ENCODE measurements at places on chromosomes 16 and 17. TPM values are rescaled to one million over a fixed set of nuclear protein-coding genes. Genes with fewer than 3 reads are reported as not detected.

DNA sequence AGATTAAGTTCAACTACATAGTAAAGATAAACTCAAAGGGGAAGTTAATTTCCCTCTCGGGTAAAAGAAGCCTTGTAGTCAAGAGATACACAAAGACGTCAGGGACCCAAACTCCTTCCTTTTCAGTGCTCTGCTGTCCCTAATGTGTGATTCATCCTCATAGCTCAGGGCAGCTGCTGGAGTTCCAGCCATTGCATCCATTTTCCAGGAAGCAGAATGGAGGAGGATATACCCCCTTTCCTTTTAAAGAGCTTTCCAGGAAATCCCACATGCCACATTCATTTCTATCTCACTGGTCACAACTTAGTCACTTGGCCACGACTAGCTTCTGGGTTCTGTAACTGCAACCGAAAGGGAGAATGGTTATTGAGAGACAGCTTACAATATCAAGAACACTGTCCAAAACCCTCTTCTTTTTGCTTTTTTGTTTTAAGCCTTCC lies 95.3 kb downstream of the SOCS1 start:
- DNase-seq = no peak

GRCh38 chr16:84032458-84033178 lies 10.0 kb downstream of the SLC38A8 start:
- DNase-seq = no peak

DNA sequence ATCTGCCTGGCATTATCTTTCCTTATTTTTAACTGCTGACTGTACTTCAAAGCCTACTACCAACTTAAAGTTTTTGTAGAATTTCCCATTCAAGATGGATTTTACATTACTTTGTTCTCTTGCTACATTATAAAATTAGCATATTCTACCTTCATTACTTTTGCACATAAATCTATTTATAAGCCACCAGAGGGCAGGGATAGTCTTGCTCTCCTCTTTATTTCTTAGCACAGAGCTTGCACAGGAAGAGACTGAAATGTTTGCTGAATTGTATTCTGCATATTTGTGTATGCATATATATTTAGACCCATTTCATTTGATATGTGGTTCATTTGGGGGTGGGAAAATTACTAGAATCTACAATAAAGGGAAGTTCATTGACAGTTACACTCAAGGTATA lies 108.0 kb downstream of the SKAP1 start:
- no peak for DNase-seq

GRCh38 chr16:15041271-15042004 lies 14.4 kb downstream of the NTAN1 start:
- DNase-seq = peak; percentile 57

DNA sequence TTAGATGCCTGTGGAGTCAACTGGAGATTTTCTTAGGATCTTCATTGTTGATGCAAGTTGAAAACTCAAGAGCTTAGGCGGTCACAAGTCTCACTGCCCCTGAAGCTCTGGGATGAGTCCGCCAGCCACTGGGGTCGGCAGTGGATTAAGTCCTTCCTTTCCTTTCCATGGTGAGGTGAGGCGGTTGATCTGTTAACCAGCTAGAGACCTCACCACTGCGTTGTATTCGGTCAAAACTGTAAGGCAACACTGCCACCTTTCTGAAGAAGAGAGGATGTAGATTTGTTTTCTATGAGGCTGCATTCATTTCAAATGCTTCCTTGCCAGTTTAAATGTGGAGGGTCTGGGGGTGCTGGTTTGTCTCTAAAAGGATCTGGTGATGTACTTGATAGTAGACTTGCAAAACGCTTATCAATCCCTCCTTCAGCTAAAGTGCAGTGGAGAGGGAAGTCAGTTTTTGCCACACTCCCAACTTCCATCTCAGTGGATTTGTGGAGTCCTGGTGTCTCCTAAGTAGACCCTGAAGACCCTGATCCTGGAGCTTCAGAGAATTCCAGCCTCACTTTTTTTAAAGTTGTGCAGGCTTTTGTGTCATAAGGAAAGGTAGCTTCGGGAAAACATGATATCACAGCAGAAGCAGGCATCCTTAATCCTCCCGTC lies 1.7 kb downstream of the MYOCD start:
- no peak for DNase-seq

DNA sequence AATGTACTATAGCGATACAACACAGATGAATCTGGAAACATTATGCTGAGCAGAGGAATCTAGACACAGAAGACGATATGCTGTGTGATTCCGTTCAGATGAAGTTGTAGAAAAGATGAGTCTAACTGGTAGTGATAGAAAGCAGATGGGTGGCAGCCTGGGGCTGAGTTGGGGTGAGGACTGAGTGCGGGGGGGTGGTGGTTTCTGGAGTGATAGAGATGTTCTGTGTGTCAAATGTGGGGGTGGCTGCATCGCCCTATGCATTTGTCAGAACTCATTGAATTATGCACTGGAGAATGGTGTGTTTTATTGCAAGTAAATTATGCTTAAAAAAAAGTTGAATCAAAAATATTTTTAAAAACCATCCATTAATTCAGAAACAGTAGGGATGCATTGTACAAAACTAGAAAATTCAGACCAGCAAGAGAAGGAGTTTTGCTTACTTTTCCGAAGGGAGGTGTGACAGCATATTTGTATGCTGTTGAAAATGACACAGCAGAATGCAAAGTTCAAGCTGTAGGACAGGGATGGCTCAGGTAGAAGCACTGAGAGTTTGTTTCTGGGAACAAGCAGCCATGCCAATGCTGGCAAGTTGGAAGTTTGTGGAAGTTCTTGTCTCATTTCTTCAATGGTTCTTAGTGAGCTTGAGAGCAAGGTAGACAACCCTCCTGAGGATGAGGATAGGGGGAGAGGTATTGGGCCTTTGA lies 13.0 kb upstream of the DRG2 start:
- no peak for DNase-seq

GRCh38 chr17:63405741-63406261 lies 40.3 kb downstream of the CYB561 start:
- DNase-seq = peak; percentile 47

- no peak for DNase-seq
Observed at GRCh38 chr17:75488693-75489510, 26.4 kb downstream of the CASKIN2 start.

DNA sequence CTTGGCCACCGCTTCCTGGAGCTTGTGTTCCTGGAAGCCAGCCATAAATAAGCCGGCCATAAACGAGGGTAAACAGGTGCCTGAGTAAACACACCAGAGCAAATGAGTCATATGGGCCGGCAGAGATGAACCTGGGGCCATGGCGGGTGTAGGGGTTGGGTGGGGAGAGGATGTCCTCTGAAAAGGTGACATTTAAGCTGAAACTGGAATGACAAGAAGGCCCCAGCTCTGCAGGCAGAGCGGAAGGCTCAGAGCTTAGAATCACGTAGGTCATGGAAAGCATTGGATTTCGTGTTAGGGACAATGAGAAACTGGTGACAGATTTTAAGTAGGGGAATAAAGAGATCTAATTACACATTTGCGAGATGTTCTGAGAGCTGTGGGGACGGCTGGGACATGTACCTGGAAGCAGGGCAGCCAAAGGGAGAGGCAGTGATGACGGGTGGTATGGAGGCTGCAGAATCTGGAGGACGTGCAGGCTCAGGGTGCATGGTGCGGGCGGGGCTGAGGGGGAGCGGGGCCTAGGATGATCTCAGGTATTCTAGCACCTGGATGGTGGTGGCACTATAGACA lies 8.1 kb upstream of the DNASE1 start:
- DNase-seq = no peak

GRCh38 chr16:88804173-88804551 lies 573 bp downstream of the CDT1 start:
- DNase-seq = no peak

DNA sequence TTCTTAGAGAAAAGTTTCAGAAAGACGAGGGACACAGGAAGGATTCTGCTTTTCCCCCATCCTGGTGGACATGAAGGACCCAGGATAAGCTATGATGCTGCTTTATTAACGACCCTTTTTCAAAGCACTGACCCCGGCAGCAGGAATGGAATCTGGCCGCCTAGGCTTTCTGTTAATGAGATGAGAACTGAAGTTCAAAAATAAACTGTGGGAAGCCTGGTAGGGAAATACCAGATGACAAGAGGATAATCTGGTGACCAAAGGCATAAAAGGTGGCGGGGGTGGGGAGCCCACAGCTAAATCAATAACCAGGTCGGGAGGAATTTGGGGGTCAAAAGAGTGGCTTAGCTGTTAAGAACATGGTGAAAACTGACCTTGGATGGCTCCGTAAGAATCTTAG lies 171.0 kb downstream of the XYLT1 start:
- DNase-seq = no peak

- DNase-seq = no peak
Observed at GRCh38 chr17:77455111-77455890, 314.5 kb downstream of the SEC14L1 start.

GRCh38 chr17:45784293-45784740 lies at the start of gene CRHR1:
Gene CRHR1, plus strand, starts transcription at chr17:45784320. Its CDS starts 225 bp downstream, at chr17:45784545.
- DNase-seq = no peak

DNA sequence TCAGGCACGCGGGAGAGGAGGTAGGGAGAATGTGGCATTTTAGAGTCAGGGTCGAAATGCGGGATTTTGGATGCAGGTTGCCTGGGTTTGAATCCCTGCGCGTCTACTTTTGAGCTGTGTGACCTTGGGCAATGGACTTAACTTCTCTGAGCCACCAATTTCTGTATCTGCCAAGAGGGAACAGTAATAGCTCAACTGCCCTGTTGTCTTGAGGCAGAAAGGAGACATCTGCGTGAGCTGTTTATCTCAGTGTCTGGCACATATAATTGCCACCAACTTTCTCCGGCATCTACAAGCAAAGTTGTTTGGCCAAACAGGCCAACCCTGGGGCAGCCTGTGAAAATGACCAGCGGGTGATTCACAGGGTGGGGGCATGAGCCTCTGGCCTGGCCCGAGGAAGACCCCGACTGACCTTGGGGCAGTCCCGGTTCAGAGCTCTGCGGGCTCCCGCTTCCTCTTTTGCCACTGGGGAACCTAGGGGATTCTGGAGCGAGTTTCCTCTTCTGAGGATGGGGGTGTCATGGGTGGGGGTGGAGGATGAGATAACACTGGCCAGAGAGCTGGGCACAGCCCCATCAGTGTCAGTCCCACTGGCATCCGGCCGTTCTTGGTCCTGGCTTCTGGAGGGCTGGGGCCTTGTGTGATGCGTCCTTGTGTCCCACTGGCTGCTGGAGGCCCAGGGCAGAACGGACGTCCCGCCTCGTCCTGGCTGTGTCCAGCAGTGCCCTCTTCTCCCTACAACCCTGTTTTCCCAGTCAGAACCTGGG lies 1.3 kb downstream of the SNN start:
- DNase-seq = no peak

- no peak for DNase-seq
Observed at GRCh38 chr17:69762766-69763165, 312.3 kb upstream of the KCNJ16 start.

DNA sequence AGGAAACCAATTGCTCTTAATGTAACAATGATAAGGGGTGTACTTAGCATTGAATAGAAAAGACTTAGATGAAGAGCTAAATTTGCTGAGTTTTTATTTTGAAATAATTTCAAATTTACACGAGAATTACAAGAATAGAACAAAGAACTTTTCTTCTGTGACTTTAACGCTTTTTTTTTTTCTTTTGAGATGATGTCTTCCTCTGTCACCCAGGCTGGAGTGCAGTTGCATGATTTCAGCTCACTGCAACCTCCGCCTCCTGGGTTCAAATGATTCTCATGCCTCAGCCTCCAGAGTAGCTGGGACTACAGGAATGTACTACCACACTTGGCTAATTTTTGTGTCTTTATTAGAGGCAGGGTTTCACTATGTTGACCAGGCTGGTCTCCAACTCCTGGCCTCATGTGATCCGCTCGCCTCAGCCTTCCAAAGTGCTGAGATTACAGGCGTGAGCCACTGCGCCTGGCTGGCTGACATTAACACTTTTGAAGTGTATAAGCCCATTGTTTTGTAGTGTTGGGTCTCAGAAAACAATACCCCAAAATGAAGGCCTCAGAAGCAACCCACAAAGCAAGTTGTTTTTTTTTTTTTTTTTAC lies 2.1 kb downstream of the TEN1 start:
- no peak for DNase-seq

DNA sequence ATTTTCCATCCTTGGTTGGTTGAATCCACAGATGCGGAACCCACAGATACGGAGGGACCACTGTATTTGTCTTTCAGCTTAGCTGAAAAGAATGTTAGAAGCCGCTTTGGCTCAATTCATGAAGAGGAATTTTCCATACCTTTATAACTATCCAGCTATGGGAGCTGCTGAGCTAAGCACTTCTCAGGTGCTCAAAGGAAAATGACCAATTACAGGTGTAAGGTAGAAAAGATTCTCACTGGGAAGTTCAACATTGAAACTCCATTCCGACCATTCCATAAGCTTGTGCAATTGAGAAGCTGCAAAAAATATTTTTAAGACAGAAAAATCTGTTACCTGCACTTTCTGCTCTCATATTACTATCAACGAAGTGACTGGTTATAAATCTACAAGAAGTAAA lies 2.7 kb downstream of the AHSP start:
- no peak for DNase-seq

DNA sequence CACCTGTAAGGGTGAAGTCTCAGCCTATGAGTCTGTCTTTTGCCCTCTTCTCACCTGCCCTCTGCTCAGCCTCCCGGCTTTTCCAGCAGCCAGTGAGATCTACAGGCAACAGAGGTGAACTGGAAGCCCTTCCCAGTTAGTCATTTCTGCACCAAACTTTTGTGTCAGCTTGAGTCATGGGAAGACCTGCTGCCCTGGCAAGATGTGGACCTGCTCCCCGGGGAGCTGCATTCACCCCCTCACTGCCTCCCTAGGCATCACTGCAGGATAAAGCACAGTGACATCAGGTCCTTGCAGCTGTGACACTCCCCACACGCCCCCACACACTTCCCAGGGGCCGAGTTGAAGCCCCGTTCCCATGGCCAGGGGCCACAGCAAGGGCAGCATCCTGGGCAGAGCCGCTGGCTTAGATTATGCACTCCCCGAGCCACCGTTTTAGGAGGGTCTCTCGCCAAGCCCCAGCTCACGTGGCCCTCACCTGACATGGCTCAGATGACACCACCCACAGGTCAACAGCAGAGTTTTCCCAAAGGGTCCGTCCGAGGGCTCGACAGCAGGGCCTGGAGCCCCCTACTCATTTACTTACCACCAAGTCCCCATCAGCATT lies 6.5 kb upstream of the ABR start:
- DNase-seq = no peak

Gene RAD51D
- 17.0 TPM for polyA plus RNA-seq

Gene KLHL10
- polyA plus RNA-seq = 0.24 TPM

Gene USP6
- polyA plus RNA-seq = 16.7 TPM

Gene MTHFSD
- 27.2 TPM for polyA plus RNA-seq

Gene G6PC1
- 0.12 TPM for polyA plus RNA-seq

Gene DNAH2
- 1.1 TPM for polyA plus RNA-seq

Gene NHLRC4
- 4.9 TPM for polyA plus RNA-seq

Gene PPP1R27
- polyA plus RNA-seq = 0.17 TPM

Gene CACNG3
- polyA plus RNA-seq = not detected

Gene CACNA1H
- 4.4 TPM for polyA plus RNA-seq
